ENCODE measurements at places on chromosomes 2 and 18.

- peak; percentile 29 for DNase-seq
These were observed 38.5 kb downstream of the LPIN1 start for GRCh38 chr2:11784747-11785610.

- no peak for DNase-seq
These were observed 63.7 kb upstream of the OTOF start for GRCh38 chr2:26541401-26542193.

GRCh38 chr18:72410399-72410798 is 133.7 kb downstream of the CBLN2 start:
- no peak for DNase-seq

DNA sequence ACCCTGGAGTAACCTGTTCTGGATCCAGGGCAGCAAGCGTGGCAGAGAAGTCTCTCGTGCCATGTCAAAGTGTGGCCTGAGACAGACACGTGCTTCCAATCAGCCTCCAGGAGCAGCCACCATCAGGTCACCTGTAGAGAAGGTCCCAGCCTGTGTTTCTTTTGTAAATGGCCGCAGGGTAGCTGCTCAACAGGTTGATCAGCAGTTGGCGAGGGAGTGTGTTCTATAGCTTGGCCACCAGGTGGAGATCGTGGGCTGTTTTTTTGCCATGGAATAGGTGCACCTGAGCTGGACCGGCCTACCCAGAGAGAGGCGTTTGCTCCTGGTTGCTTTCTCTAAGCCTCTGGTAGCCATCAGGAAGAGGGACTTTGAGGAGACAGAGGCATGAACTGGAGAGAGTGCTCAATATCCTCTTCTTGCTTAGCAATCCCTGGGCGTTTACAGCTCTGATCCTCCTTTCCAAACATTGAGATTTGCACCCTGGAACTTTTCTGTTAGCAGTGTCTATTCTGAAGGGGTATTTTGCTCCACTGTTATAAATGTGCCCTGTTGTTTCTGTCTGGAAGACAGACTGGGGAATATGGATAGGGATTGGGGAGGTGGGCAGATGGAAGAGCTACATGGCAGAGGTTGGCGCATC is 34.2 kb upstream of the EN1 start:
- DNase-seq, result peak; percentile 44

DNA sequence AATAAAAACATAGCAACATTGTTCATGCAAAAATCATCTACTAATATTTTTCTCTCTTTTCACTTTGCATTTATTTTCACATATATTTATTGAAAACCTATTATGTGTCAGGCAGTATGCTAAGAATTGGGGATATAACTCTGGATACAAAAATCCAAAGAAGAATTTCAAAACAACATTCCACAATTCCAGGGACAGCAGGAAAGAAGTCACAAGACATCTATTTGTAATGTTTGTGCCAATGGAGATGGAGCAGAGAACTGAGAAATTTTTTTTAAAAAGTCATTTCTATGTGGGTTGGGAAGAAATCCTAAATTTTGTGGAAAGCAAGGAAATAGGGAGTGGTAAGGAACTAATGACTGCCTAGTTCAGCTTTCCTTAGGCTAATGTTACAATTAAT is 128.6 kb upstream of the TLK1 start:
- no peak for DNase-seq

GRCh38 chr18:49976795-49977560 is 163.6 kb upstream of the ACAA2 start:
- DNase-seq, result no peak

DNA sequence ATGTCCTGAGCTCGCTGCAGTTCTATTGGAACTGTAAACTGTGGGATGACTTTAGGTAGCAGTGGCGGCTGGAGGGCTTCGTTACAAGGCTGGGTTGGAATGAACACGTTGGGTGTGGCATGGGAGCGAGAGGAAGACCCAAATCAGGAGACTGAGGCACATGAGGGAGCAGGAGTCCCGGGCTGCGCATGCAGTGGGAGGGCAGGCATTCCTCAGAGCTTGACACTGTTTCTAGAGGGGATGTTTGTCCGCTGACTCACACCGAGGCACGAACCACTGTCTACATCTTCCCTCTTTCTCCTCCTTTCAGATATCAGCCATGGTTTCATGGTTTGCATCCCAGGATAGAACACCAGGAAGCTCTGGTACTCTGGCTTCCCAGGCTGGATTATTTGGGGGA is 40.6 kb upstream of the LAMA1 start:
- DNase-seq, result no peak

- no peak for DNase-seq
These were observed 234.8 kb upstream of the PXDN start for GRCh38 chr2:1979138-1979537.

DNA sequence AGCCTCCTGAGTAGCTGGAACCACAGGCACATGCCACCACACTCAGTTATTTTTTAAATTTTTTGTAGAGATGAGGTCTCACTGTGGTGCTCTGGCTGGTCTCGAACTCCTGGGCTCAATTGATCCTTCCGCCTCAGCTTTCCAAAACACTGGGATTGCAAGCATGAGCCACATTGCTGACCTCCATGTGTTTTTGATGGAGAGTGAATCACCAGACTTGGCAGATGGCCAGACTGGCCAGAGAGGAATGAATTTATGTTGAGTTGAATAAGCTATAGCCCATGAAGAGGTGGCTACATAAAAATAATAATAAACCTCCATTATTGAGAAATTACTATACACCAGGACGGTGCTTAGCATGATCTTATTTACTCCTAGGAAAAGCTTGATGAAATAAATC is 91.5 kb downstream of the MREG start:
- no peak for DNase-seq

- no peak for DNase-seq
These were observed 68.9 kb downstream of the USP40 start for GRCh38 chr2:233497692-233498091.

DNA sequence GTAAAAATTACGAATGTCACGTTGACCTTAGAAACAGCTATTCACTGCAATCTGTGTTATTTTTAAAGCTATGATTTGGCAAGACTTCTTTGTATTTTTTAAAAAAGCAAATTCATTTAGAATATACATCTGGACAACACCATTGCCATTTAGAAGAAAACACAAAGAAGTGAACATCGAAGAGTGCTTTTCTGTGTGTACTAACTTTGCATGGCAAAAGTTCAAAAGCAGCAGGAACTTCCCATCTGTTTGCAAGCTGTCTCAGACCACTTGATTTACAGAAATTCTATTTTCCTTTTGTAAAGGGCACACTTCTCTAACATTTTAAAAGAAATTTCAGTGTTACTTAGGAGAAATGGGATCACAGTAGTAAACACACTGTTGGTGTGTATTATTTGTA is 145.9 kb downstream of the CALCRL start:
- DNase-seq, result no peak

DNA sequence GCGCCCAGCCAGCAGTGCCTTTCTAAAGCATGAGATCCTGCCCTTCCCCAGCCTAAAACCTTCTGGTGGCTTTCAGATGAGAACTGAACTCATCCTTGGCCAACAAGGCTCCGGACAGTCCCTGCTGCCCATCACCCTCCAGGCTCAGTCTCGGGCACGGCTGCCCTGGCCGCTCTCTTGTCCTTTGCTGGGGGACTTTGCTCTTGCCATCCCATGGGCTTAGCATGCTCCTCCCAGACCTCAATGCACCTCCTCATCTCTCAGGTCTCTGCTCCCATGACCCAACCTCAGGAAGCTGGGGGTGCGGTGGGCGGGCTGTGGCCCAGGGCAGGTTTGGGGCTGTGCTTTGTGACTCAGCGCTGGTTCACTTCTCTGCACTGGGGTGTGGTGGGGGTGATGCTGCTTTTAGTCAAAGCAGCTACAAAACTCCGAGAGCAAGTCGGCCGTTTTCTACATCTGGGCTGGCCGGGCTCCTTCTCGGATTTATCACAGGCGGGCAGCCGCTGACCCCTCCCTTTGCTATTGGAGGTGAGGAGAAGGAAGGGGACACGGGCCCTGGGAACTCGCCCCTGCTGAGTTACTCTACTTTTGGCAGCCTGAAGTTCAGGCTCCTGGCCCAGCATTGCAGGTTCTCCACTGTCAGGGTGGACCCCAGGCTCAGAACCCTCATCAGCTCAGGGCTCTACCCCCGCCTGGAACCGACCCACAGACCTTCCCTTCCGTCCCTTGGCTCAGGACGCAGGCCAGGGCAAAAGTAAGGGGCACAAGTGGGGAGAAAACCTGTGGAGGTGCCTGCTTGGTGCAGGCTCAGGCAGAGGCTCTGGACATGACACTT is 90.6 kb upstream of the TAF1B start:
- DNase-seq, result no peak

- no peak for DNase-seq
These were observed 128.3 kb downstream of the CDH2 start for GRCh38 chr18:28048612-28049011.

GRCh38 chr2:219574484-219575311 is 2.6 kb downstream of the INHA start:
- no peak for DNase-seq

DNA sequence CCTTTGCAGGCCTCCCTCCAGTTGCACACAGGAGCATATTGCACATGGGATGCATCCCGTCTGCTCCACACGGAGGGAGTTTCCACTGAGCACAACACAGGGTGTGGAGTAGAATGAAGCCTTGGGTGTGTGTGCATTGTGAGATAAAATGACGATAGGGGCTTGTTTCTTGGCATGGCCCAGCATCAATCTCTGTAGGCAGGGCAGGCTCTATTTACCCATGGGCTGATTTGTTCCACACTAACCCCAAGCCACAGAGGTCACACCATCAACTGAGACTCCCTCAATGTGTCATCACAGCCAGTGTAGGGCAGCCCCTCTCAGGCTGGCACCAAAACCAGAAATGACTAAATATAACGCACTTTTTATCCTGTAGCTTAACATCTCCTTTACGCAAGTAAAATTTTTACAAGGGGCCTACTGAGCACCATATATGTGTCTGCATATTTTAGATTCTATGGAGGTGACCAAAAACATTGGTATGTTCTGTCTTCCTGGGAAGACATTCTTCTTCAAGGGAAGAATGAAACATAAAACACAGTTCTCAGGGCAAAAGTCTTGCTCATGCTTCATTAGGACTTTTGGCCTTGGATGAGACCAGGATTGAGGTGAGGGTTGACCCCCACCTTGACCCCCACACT is 2.7 kb upstream of the GKN1 start:
- DNase-seq, result no peak

DNA sequence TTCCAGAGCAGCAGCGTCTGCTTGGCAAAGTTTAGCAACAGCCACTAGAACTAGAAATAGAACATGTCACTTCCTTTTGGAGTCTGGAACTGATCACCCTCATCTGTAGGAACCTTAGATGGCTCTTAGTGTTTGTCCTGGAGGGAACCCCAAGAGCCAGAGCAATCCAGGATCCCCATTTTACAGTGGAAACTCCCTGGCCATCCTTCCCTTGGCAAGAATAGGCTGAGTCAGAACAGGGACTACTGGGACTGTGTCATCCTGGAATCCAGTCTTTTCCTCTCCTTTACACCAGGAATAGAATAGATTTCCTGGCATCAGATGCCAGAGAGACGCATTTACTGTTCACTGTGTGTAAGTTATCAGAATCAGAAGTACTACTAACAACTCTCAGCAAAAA is 33.2 kb upstream of the GRHL1 start:
- DNase-seq, result no peak

DNA sequence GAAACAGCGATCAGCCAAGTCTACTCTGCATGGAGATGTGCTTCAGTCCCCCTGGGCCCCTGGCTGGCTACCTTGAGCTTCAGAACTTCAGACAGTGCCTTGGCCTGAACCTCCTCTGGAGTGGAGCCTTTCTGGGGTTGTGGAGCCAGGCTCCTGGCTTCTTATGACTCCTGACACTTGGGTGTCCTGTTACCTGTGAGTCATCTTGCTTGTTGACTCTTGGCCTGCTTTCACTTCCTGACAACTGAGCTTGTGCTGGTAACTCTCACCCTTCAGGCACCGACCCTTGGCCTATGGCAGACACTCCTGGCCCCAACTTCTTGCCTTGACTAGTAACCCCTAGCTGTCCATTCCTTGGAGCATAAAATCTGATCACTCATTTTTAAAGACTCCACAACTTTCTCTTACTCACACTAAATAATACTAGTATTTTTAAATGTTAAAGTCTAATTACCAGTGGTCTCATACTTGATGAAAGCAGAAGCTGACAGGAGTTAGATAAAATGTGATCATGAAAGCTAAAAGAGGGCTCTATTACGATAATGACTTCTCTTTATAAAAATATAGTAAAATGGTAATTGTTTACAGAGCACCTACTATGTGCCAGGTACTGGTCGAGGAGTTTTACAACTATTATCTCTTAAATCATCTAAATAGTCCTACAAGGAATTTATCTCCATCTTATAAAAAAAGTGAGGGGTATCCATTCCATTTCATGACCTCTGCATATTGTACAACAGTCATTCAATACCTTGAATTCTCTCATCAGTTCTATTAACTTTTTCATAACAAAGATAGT is 46.3 kb upstream of the VIT start:
- no peak for DNase-seq

- DNase-seq, result no peak
These were observed 20.5 kb upstream of the IL1RL2 start for GRCh38 chr2:102166189-102166845.

GRCh38 chr2:190082118-190082517 is 19.6 kb upstream of the MSTN start:
- DNase-seq, result no peak

DNA sequence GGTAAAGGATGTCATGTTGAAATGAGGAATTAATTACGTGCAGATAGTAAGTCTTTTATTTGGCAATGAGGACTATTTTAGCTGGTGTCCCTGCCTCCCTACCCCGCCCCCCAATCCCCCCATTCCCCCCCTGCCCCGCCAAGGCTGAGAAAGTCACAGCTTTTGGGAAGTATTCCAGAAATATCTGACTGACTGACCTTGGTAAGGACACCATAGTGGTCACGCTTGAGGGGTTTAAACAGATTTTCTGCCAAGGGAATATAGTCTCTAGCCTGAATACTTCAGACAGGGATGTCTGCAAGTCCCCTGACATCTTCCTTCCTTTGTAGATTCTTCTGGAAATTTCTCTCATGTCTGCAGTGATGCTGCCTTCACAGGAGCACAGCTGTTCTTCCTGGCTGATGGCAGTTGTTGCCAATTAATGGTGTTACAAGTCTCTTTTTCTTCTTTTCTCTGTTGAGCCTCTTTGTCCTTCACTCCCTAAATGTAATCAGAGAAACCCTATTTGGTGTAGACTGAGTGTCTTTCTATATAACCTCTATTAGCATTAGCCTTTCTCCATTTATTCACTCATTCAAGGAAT is 53.7 kb upstream of the MGAT5 start:
- DNase-seq, result no peak

- DNase-seq, result no peak
These were observed 324.0 kb downstream of the GALNT13 start for GRCh38 chr2:154195644-154196195.

- no peak for DNase-seq
These were observed 803.2 kb upstream of the POU3F3 start for GRCh38 chr2:104050656-104051242.

Measured in activated naive CD4-positive, alpha-beta T cell (primary cell).